ENCODE measurements at places on chromosomes 16 and 17. TPM values are rescaled to one million over a fixed set of nuclear protein-coding genes. Genes with fewer than 3 reads are reported as not detected.

DNA sequence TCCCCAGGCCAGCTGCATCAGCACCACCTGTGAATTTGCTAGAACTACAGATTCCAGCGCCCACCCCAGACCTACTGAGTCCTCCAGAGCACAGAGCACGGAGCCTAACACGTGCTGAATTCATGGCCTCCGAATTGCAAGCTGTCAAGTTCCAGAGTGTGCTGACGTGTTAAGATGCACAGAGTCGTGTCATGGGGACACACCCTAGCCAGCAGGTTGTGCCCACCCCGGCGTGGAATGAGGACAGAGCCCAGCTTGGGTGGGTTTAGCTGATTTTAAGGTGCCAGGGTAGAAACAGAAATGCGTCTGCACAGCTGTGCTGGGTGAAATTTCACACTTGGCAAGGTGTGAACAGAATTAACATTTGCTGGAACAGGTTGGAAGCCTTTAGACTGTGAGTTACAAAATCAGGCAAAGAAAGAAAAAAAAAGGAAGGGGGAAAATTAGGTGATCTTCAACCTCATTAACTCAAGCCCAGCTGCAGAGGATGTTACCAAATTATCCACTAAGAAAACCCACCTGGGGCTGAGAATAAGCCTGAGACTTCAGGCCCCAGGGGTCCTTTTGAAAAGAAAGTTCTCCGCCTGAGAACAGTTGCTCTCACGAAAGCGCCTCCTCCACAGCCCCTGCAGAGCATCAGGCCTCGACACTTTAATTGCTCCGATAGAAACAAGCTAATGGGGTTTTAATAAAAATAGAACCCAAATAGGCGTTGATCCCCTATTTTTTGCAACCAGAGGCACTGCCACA is 27.1 kb downstream of the GINS3 start:
- DNase-seq: no peak
- no peaks in the 10 kb centered on the region for H3K4me1 ChIP-seq
- H3K36me3 ChIP-seq: no peaks in the 10 kb centered on the region
- H3K27me3 ChIP-seq: no peaks in the 10 kb centered on the region
- H3K4me3 ChIP-seq: no peak overlapping the region
- no peak overlapping the region for H3K27ac ChIP-seq

- no peak for DNase-seq
- no peaks in the 10 kb centered on the region for H3K36me3 ChIP-seq
- H3K4me1 ChIP-seq: peaks cover 7% of the 10 kb centered on the region
- H3K27me3 ChIP-seq: no peaks in the 10 kb centered on the region
These were observed 171.0 kb downstream of the KATNIP start for GRCh38 chr16:27720731-27721530.

- no peaks in the 10 kb centered on the region for H3K4me1 ChIP-seq
- no peaks in the 10 kb centered on the region for H3K36me3 ChIP-seq
- H3K4me3 ChIP-seq: no peak overlapping the region
These were observed 52.3 kb downstream of the PRMT7 start for GRCh38 chr16:68362947-68363657.

DNA sequence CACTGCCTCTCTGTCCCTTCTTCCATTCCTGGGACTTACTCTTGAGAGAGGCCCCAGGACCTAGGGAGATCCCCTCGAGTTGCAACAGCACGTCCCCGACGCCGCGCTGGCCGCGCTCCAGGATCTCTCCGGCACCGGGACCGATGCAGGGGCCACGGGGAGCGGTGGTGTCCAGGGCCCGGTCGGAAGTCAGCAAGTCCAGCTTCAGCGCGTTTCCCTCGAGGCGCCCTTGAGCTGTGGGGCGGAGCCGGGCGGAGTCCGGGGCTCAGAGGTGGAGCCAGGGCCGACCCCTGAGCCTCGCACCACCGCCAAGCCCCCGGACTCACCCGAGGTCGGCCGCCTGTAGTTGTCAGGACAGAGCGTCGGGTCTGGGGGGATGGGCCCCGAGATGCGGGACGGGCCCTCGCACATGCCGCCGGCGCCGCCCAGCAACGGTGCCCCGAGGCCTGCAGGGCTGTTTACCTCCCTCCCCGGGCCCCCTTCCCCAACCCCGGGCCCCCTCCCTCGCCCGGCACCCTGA is 458 bp downstream of the ENKD1 start:
- peak overlapping the region; percentile 66 for H3K27ac ChIP-seq
- no peaks in the 10 kb centered on the region for H3K27me3 ChIP-seq
- no peak for DNase-seq
- peaks cover 14% of the 10 kb centered on the region for H3K4me1 ChIP-seq

DNA sequence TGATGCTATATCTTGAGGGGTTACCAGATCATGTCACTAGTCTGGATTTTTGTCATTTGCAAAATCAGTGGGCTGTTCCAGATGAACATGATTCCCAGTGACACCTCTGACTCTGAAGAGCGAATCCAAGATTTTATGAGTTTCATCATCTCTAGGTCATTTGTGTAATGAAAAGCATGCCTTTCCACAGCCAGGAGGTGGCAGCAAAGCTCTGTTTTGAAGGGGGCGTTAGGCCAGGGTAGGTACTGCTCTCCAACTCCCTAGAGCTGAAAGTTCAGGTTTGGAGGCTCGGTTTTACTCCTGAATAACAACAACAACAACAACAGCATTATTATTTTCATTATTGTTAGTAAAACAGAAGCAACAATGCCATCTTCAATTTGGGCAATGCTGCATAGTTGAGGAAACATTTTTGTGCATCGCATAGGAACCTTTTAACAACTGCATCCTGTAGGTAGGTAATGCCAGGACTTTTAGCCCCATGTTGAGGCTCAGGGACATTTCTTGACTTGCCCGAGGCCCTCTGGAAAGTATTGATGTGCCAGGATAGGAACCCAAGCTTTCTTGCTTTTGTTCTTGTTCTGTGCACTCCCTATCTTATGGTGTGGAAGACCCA is 77.0 kb downstream of the MYH13 start:
- H3K27ac ChIP-seq: no peak overlapping the region
- DNase-seq: peak; percentile 22
- H3K36me3 ChIP-seq: no peaks in the 10 kb centered on the region
- H3K4me3 ChIP-seq: no peak overlapping the region

DNA sequence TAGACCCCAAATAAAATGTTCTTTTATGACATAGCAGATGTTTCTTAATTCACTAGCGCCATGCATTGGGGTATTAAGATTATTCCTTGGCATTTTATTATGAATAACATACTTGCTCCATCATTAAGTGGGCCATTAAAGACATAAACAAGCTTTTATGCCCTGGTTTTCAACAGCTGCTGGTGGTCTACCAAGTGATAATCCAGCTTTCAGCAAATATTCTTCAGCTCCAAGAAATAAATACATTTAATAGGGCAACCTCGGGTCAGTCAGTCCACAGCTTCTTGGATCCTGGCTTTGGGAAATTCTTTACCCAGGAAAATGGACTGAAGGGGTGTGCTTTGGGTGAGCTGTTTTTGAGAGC is 217.3 kb upstream of the IRX3 start:
- no peaks in the 10 kb centered on the region for H3K27me3 ChIP-seq
- H3K27ac ChIP-seq: no peak overlapping the region
- H3K4me1 ChIP-seq: no peaks in the 10 kb centered on the region
- DNase-seq: no peak

DNA sequence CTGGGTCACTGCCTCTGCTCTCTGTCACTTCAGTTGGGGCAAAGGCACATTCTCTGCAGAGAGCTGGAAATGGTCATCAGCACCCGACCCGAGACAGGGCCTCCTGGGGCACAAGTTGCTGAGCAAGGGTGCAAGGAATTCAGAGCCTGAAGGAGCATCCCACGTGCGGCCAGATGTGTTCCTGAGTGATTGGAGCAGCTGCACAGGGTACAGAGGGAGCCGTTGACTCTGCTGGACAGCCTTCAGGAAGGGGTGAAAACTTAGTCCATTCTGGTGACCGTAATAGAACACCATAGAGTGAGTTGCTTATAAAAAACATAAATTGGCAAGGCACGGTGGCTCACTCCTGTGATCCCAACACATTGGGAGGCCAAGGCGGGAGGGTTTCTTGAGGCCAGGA is 106.8 kb downstream of the CCDC182 start:
- no peaks in the 10 kb centered on the region for H3K36me3 ChIP-seq
- H3K4me3 ChIP-seq: no peak overlapping the region
- H3K27ac ChIP-seq: no peak overlapping the region
- H3K27me3 ChIP-seq: no peaks in the 10 kb centered on the region
- DNase-seq: no peak

GRCh38 chr17:66483906-66484305 is 181.5 kb downstream of the PRKCA start:
- no peak for DNase-seq
- no peaks in the 10 kb centered on the region for H3K27me3 ChIP-seq
- H3K4me1 ChIP-seq: peaks cover 5% of the 10 kb centered on the region
- no peak overlapping the region for H3K27ac ChIP-seq

DNA sequence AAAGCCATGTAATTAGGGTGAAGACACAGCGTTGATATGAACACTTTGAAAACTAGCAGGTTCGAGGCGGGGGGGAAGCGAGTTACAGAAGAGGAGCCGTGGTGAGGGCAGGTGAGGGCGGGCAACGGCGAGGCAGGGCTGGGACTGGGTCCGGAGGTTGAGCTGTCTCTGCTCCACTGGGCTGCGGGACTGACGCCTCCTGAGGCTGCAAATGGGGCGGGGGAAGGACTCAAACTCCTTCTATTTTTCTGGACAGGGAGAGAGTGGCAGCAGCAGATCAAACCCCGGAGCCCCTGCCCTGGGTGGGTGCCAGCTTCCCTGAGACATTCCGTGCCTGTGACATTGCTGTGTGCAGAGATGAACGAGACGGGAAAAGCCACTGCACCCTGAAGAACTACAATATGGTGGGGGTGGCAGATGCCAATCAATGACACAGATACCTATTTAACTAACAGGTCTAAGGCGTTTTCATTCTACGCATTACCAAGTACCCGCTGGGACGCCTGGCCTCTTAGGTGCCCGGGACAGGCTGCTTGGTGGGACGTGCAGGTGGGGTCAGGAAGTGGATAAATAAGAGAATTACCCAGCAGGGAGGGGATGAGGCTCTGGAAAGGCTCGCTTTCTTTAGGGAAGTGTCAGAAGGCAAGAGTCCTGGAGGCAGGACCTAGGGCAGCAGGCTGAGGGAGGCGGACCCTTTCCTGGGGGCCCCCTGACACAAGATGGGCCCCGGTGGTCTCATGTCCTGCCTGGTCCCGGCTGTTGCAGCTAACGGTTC is 30.4 kb downstream of the RPH3AL start:
- no peak overlapping the region for H3K27ac ChIP-seq
- DNase-seq: no peak
- H3K27me3 ChIP-seq: no peaks in the 10 kb centered on the region
- no peaks in the 10 kb centered on the region for H3K36me3 ChIP-seq
- no peaks in the 10 kb centered on the region for H3K4me1 ChIP-seq

GRCh38 chr16:53043428-53043831 is 9.3 kb downstream of the CHD9NB start:
- DNase-seq: no peak
- no peaks in the 10 kb centered on the region for H3K27me3 ChIP-seq
- no peak overlapping the region for H3K27ac ChIP-seq
- no peak overlapping the region for H3K4me3 ChIP-seq

- no peak for DNase-seq
- no peak overlapping the region for H3K27ac ChIP-seq
- no peak overlapping the region for H3K4me3 ChIP-seq
- H3K4me1 ChIP-seq: peaks cover 1% of the 10 kb centered on the region
These were observed 12.0 kb downstream of the CBFB start for GRCh38 chr16:67040906-67041305.

DNA sequence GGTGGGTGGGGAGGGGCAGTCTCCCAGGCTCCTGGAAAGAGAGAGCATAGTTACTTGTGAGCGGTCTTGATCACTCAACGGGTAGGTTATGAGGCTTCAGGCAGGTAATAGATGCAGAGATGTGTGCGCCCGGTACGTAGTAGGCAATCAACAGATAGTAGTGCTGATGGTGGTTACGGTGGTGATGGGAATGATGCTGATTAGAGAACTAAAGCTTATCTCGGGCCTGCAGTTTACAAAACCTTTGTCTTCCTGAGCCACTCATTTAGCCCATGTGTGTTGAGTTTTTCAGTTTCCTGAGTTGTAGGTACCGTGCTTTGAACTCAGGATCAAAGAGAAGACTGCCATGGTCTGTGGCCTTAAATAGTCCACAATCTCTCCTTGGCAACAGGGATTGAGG is 401.0 kb downstream of the SNX29 start:
- no peaks in the 10 kb centered on the region for H3K27me3 ChIP-seq
- no peaks in the 10 kb centered on the region for H3K36me3 ChIP-seq
- no peak for DNase-seq
- H3K27ac ChIP-seq: no peak overlapping the region
- H3K4me1 ChIP-seq: no peaks in the 10 kb centered on the region

DNA sequence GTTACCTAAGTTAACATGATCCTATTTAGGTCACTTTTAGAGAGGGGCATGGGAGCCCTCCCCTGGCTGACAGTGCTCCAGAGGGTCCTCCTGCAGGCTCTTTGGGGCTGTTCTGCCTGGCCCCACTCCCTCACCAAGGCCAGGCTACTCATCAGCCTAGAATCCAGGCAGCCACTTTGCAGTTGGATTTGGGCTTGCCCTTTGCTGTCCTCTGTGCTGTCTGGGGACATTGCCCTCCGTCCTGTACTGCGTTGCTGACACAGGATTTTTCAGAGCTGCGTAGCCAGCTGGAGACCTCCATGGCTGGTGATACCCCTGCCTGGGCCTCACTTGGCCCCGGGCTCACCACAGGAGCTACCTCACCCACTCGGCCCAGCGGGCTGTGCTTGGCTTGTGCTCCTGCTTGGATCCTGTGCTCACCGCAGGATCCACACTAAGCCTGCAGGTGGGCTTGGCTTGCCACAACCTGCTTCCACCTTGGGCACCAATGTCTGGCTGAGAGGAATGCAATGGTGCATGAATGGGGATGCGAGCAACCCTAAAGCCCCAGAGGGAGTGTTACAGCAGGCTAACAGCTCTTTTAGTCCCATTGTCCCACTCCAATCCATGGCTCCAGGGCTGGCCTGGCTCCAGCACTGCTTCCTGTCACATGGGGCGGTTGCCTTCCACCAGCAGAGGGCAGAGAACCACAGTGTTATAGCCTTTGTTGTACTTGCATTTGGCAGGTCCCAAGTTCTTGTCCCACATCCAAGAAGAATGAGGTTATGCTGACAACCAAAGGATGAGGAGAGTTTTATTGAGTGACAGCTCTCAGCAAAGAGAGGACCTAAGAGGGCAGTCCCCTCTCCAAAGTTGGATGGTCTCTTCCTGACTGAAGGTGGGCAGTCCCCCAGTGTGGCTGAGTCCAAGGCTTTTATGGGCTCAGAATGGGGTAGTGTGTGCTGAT is 21.5 kb downstream of the CCL4 start:
- no peak overlapping the region for H3K27ac ChIP-seq
- no peaks in the 10 kb centered on the region for H3K36me3 ChIP-seq
- 0 out of 2 replicates have a peak, but pooled peaks cover 2% of the 10 kb centered on the region for H3K27me3 ChIP-seq
- no peak for DNase-seq
- no peak overlapping the region for H3K4me3 ChIP-seq

GRCh38 chr17:45720386-45720785 is 63.7 kb upstream of the CRHR1 start:
- H3K4me1 ChIP-seq: peaks cover 3% of the 10 kb centered on the region
- no peak for DNase-seq
- no peak overlapping the region for H3K27ac ChIP-seq
- H3K36me3 ChIP-seq: no peaks in the 10 kb centered on the region

- H3K36me3 ChIP-seq: peaks cover 3% of the 10 kb centered on the region
- H3K27me3 ChIP-seq: no peaks in the 10 kb centered on the region
- H3K27ac ChIP-seq: no peak overlapping the region
- no peak for DNase-seq
- no peak overlapping the region for H3K4me3 ChIP-seq
These were observed 2.2 kb downstream of the MIEF2 start for GRCh38 chr17:18262641-18263040.

CASKIN2 gene
- total RNA-seq: 40.0 TPM

CA5A gene
- not detected for total RNA-seq

KRTAP4-6 gene
- not detected for total RNA-seq

OMG gene
- not detected for total RNA-seq

KRT14 gene
- not detected for total RNA-seq

GPR142 gene
- not detected for total RNA-seq

CDRT15L2 gene
- not detected for total RNA-seq

KATNB1 gene
- total RNA-seq: 8.1 TPM

Data from Panc1 (cell line).